Inflammatory macrophage (primary cell): ENCODE measurements at places on chromosomes 7 and 10.

- no peak for DNase-seq
Measured at GRCh38 chr7:112152186-112152585, 54.0 kb downstream of the DOCK4 start.

DNA sequence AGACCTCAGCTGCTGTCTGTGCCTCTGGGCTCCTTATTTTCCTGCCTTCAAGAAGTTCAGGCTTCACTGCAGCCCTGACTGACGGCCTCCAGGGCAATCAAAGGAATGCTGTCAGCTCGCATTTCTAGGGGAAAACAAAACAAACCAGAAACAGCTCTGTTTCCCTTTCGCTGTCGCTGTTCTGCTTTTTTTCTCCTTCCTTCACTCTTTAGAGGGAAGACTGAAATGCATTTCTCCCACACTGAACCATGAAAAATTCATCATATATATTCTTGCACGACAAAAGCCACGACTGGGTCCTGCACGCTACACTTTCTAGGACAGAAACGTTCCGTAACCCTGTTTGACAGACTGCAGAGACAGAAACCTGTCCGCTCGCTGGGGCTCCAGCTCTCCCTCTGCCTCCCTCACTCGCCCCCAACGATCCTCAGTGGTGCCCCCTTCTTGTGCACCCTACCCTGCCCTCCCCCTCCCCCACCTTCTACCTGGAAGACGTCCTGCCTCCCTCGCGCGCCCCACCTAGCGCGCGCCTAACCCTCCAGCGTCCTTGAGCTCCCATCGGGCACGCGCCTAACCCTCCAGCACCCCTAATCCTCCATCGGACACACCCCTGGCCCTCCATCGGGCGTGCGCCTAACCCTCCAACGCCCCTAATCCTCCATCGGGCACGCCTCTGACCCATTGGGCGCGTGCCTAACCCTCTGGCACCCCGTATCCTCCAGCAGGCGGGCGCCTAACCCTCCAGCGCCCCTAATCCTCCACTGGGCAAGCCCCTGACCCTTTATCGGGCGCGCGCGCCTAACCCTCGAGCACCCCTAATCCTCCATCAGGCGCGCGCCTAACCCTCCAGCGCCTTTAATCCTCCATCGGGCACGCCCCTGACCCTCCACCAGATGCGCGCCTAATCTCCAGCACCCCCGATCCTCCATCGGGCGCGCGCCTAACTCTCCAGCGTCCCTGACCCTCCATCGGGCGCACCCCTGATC lies 37.1 kb downstream of the SVOPL start:
- DNase-seq: no peak

DNA sequence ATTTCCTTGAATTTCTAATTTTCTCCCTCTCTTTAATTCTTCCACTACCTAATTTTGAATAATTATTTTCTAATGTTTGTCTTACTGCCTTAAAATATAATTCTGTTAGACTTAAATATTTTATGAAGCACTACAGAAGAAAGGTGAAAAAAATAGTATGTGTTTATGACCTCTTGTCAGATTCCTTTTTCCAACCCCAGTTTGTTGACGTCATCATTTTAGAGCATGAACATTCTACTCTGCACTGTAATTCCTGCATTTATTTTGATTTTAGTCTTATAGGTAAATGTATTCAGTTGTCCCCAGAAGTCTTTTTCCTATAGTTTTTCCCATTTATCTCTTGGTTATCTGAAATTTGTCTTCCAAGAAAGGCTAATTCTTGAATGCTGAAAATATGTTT lies 468.1 kb downstream of the SORCS3 start:
- no peak for DNase-seq

DNA sequence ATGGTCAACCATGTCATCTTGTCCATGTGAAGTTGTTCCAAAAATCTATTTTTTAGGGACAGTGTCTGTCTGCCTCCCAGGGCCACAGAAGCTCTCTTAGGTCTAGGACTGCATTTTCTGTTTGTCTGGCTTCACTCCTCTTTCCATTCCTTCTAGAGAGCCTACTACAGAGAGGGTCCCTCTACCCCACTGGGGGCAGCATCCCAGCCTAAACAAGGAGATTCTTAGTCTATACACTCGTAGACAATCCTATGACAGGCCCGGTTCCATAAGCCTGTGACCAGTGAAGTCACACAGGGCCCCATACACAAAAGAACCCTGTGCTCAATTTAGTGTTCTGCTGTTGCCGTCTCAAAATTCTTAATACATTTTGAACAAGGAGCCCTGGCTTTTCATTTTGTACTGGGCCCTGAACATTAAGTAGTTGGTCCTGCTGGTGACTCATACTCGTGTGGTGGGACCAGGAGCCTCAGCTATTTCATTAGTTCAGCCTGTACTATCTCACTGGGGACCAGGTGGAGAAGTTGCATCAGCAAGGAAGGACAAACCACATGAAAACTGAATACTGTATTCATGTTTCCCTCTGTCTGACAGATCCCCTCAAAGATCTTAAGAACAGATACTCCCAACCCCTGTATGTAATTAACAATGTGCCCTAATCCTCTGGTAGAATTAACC lies 23.5 kb upstream of the FAM180A start:
- no peak for DNase-seq

DNA sequence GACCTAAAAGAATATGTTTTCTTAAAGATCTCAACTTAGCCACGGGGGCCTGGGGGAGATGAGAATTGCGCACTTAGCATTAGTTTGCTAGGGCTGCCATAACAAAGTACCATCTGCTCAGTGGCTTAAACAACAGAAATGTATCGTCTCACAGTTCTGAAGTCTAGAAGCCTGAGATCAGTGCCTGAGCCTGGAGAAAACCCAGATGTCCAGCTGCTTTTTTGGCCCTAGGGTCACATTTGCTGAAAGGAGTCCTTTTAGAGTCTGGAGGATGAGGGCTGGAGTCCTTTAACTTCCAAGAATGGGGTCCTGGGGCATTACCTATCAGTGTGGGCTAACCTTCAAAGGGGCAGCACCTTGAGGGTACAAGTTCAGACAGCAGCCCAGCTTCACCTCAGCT lies 48.2 kb downstream of the SMURF1 start:
- no peak for DNase-seq

GRCh38 chr10:50653142-50653541 lies 29.4 kb upstream of the SGMS1 start:
- DNase-seq: no peak

DNA sequence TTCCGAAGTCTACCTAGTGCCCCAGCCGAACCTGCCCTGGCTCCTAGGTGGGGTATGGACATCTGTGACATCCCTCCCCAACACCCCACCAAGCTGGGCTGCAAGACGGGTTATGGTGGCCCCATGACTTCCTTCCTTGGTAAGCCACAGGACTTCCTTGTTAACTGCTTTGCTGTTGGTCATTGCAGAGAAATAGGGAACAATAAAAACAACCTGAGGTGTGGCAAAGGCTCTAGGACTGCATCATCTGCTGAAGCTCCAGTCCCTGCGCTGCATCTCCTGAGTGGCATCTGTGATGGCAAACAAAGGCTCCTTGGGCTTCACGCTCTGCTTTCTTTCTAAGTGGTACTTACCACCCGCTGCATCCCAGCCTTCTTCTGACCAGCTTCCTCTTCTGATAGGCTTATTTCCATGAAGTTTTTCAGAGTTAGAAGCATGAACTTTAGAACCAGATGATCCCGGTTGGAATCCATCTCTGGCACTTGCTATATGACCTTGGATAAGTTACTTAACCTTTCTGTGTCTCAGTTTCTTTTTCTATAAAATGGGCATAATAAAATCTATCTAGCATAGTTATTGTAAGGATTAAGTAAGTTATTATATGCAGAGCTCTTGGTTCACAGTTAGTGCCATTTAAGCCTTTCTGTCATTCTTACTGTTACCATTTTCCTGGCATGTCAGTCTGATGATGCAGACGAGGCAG lies 216.8 kb downstream of the RPS24 start:
- peak; percentile 80 for DNase-seq

DNA sequence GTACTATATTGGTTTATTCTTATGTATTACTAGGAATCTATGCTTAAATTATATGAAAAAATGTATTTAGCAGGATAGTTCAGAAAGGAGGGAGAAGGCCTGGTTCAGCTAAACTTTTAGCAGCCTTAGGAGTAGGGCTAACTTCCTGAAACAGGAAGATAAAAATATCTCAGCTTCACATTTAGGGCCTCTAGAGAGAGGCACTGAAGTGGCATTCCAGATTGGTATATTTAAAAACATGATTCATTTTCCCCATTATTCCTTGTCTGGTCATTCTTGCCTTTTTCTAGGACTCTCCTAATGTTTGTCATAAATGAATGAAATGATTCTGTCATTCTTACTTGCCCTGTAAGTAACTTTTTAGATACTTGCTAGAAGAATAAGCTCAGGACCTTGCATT lies 63.0 kb upstream of the CYP26C1 start:
- DNase-seq: no peak

GRCh38 chr7:80918399-80918798 lies 452 bp downstream of the SEMA3C start:
- DNase-seq: peak; percentile 61

GRCh38 chr7:78176171-78176570 lies 377.6 kb downstream of the PHTF2 start:
- DNase-seq: no peak

GRCh38 chr10:82335831-82336230 lies 460.8 kb downstream of the NRG3 start:
- no peak for DNase-seq
